T-helper 9 cell (primary cell): ENCODE measurements at places on chromosomes 3 and 15.

- no peak for DNase-seq
These were observed 114.4 kb downstream of the CHSY1 start for GRCh38 chr15:101137312-101137940.

GRCh38 chr15:49135911-49136310 lies 19.5 kb downstream of the COPS2 start:
- DNase-seq, result no peak

DNA sequence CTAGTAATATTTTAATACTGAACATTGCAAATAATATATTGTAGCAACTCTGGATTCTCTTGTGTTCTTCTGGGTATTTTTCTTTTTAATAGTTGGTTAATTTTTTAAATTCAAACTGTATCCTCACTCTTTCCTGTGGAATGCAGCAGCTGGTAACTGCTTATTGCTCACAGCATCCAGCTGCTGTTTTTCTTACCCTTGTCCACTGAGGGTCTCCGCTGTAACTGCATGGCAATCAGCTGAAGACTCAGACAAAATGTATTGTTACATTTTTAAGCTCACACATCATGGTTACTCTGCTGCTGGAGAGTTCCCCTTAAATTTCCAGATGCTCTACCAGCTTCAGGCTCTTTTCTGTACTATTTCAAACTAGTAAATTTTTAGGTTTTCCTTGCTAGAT lies 227.6 kb downstream of the MBNL1 start:
- no peak for DNase-seq

- DNase-seq, result no peak
These were observed 139.2 kb upstream of the WNT5A start for GRCh38 chr3:55626279-55626665.

DNA sequence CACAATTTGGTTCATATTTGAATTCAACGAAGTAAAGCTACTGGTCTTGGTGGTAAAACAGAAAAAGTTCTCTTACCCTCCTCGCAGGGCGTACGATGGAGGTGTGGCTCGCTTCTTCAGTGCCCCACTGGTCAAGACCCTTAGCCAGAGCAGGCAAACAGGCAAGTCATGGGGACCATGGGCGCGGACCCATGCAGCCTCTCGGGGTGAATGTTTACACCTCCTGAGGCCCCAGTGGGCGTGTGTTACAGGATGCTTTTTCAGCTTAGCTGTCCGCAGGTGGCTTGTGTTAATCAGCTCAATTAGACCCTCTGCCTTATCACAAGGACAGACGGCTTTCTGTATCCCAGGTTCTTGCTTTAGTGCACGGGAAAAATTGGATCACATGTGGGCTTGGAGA lies 991.8 kb downstream of the GBE1 start:
- DNase-seq, result no peak
